HCEC 1CT (cell line): ENCODE measurements at places on chromosomes 3 and 15.
A peak's percentile ranks its signal among the peaks of the same experiment; 100 is the strongest.

GRCh38 chr3:193572426-193572908, 17.8 kb upstream of the ATP13A4 start:
- DNase-seq = peak; percentile 58

DNA sequence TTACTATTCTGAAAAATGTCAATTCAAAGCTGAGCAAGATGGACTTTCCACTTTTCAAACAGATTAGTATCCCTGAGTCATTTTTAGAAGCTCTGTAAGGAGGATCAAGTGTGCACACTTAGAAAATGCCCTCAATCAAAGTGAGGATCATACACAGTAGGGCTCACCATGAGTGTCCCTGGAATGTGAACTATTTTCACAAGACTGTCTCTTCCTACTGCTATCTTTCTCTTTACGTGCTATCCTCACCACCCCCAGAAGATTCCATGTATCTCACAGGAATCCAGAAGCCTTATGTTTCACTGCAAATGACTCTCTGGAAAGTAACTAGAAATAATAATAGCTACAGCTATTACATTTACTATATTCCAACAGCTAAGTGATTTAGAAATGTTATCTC, 349.9 kb upstream of the TGFBR2 start:
- DNase-seq = no peak

DNA sequence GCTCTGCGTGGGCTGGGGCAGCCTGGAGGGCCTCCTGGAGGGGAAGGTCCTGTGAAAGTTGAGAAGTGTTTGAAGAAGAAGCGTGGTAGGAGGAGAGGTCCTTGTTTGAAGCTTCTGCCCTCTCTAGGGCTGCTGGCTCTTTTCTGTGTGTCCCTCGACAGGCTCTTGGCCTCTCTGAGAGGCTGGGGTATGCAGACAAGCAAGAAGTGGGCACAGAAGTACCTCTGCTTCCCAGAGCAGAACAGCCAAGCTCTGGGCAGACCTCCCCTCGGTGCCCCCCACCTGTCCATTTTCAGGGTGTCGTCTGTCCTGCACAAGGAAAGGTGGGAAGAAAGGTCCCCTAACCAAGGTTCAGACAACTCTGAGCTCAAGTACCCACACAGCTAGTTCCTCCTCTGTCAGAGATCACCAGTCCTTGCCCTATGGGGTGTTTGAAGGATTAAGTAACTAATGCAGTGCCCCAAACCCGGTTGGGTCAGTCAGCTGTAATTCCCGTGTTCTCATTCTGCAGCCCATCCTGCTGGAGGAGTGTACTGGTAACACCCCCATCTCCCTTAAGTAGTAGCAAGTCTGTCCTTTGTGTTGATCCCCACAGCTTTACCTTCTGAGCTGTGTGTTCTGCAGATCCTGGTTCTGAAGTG, 6.3 kb downstream of the CSK start:
- no peak for DNase-seq

GRCh38 chr15:38389924-38390542, 63.9 kb upstream of the FAM98B start:
- DNase-seq = peak; percentile 31

GRCh38 chr3:25592510-25592968, 72.2 kb downstream of the TOP2B start:
- peak; percentile 83 for DNase-seq

- peak; percentile 11 for DNase-seq
Measured at GRCh38 chr15:33565094-33565493, 254.3 kb downstream of the RYR3 start.

GRCh38 chr3:13461169-13462124, 18.7 kb upstream of the HDAC11 start:
- no peak for DNase-seq

DNA sequence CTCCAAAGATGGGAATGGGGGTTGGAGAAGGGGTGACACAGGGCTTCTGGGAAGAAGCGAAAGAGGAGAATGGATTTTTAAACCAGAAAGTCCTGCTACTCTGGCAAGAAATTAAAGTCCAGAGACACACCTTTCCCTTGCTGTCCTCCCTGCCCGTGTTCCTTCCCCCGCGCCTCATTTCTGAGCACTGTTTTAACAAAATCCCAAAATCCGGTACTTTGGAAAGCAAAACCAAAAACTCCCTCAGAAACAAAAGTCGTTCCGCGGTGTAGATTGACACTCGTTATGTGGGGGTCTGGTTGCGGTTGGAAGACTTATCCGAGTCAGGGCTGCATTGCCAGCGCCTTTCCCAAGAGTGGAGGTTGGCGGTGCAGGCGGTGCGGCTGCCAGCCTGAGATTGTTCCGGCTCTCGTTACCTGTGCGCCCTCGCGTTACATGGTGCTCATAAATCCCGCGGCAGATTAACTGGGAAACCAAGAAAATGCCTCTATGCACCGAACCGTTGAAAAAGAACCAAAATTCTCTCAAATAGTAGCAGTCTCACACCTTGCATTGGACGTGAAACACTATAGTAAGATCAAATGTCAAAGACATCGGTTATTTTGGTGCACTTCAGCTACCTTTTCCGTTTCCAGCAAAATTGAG, 217.7 kb downstream of the MEIS2 start:
- no peak for DNase-seq

GRCh38 chr3:53589201-53589600, 94.8 kb downstream of the CACNA1D start:
- DNase-seq = no peak

DNA sequence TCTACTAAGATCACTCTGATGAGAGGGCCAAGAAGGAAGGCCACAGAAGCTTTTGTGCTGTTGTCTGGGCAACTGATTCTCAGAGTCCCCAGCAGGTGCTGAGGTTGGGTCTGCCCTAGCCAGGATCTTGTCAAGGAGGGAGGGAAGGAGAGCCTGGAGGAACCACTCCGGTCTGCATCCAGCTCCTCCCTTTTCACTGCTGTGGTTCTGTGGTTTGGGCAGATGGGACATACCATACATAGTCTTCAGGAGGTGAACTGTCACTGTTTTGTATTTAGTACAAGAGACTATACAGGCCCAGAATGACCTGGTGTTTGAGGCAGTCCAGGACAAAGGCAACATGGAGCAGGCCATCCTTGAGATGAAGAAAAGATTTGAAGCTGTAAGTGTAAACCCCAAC, 21.9 kb downstream of the C3orf62 start:
- DNase-seq = no peak

GRCh38 chr15:95825671-95826411, 504.7 kb upstream of the NR2F2 start:
- no peak for DNase-seq

DNA sequence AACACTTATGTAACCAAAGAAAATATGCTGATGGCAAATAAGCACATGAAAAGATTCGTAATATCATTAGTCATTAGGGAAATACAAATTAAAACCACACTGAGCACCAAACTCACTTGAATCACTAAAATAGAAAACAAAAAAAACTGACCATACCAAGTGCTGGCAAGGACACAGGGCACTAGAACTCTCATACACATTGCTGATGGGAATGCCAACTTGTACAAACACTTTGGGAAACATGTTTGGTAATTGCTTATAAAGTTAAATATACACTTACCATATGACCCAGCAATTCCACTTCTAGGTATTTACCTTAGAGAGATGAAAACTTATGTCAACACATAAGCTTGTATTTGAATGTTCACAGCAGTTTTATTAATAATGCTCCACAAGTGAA, 95.5 kb downstream of the TFDP2 start:
- peak; percentile 3 for DNase-seq

GRCh38 chr3:107987036-107987939, 103.5 kb downstream of the CD47 start:
- peak; percentile 95 for DNase-seq

- no peak for DNase-seq
Measured at GRCh38 chr15:39837454-39837853, 54.8 kb upstream of the FSIP1 start.

DNA sequence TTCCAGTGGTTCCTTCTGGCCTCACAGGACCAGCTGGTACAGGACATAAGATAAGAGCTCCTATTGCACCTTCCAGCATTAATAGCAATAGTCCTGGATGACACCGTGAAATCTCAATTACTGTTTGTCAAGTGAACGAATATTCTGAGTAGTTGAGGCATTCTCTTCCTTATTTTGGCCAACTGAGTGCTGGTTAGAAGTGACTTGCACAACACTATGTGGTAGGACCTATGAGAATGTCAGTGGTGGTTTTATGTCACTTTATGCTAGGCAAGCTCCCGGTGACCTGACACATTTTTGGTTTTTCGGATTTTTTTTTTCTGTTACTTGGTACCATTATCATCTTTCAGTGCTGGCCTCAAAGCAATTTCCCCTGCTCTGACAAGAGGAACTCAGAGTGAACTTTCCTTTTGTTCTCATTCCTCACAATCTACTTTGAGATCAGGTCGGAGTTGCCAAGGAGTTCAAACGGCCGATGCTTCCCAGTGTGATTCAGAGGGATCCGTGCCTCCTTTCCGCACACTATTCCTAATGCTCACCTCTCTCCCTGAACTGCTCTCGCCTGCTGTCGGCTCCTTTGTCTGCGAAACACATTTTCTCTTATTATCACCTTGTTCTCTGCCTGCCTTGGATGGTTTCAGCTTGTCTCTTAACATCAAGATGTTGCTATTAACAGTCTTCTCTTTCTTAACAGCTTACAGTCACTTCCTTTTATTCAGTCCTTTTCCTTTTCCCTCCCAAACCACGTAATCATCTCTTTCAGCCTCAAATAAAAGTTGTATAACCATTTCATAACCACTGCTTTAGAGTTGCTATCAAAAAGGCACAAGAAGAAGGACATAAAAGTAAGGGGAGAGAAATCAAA, 35.8 kb downstream of the QTRT2 start:
- no peak for DNase-seq

DNA sequence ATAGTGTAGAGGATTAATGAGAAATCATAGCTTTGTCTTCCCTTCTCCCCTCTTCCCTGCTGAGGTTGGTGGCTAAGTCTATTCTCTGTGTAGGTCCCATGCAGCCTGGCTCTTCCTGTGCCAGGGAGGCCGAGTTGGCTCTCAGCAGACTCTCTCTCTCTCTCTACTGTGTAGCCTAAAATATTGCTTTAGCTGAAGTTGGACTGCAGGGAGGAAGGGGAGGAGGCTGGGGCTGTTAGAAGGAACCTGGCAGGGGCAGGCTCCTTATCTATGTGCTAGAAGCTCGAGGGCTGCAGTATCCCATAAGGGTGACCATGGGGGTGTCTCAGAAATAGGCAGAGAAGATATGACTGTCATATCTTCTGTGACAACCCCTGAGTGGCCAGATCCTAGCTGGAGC, 160.8 kb downstream of the EPHB1 start:
- no peak for DNase-seq

- DNase-seq = peak; percentile 22
Measured at GRCh38 chr3:160474416-160474838, 24.8 kb upstream of the TRIM59 start.

GRCh38 chr3:5607581-5607980, 420.1 kb downstream of the EDEM1 start:
- DNase-seq = no peak

DNA sequence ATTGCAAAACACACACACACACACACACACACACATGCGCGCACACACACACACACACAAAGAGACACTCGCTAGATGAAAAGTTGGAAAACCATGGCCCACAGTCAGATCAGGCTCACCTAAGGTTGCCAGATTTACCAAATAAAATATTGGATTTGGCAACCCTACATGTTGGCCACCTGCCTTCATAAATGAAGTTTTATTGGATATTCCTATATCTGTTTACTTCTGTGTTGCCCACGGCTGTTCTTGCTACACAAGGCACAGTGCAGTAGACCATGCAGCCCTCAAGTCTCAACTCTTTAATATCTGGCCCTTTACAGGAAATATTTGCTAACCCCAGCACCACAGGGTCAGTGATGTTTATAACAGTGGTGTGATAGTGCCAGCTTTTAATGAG, 445.0 kb upstream of the PROK2 start:
- DNase-seq = no peak

GRCh38 chr3:32313723-32314473, 75.4 kb downstream of the CMTM8 start:
- DNase-seq = peak; percentile 27

- DNase-seq = no peak
Measured at GRCh38 chr3:13223574-13224237, 150.5 kb upstream of the IQSEC1 start.

DNA sequence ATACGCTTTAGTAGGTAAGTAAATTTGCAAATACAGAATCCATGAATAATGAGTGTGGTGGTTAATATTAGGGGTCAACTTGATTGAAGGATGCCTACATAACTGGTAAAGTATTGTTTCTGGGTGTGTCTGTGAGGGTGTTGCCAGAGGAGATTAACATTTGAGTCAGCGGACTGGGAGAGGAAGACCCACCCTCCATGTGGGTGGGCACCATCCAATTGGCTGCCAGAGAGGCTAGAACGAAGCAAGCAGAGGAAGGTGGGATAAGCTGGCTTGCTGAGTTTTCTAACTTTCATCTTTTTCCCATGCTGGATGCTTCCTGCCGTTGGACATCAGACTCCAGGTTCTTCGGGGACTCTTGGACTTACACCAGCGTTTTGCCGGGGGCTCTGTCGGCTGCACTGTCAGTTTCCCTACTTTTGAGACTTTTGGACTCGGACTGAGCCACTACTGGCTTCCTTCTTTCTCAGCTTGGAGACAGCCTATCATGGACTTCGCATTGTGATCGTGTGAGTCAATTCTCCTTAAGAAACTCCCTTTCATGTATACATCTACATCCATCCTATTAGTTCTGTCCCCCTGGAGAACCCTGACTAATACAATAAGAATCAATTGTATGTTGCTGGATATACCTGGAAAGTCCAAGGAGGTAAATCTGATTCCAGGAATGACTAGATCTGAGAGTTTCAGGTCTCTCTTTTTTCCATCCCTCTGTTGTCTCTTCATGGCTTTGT, 25.8 kb upstream of the NEDD4 start:
- no peak for DNase-seq

DNA sequence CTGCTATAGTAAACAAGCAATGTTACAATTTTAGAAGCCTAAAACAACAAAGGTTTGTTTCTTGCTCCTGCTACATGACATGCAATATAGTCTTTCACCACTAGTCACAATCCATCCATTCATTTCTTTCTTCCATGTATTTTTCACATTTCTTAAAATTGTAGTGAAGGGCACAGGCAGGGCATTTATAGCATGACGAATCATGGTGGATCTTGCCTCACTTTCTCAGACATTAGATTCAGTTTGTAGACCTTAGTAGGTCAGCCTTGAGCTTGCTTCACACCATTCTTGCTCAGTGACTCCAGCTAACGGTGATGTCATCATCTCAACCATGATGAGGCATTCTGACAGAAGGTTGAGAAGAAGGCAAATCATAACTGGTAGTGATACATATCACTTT, 546.8 kb downstream of the TBL1XR1 start:
- DNase-seq = peak; percentile 80

GRCh38 chr15:38207621-38208020, 45.0 kb upstream of the SPRED1 start:
- DNase-seq = no peak

DNA sequence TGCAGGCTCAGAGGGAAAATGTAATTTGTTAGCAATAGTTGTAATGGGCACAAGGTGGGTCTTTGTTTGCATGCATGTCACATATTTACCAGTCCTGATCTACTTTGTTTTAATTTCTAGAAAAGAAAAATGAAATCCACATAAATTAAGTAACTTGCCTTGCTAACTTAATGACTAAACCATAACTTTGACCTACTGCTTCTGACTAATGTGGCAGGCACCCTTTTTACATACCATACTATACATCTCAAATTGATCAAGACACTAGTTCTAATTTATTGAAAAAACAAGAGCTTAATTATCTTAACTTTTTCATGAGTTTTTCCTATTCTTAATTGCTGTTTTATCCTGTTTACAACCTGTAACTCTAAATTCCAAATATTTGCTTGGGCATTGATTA, 93.2 kb downstream of the ATP11B start:
- peak; percentile 72 for DNase-seq

- DNase-seq = no peak
Measured at GRCh38 chr3:19775765-19776164, 158.3 kb downstream of the EFHB start.

GRCh38 chr3:157754451-157754850, 251.2 kb upstream of the VEPH1 start:
- no peak for DNase-seq
